ENCODE measurements at places on chromosomes 4 and X.
A peak's percentile ranks its signal among the peaks of the same experiment; 100 is the strongest.

- no peaks in the 10 kb centered on the region for H3K36me3 ChIP-seq
- peaks cover under 1% of the 10 kb centered on the region for H3K4me1 ChIP-seq
- DNase-seq = no peak
- H3K4me3 ChIP-seq = no peak overlapping the region
Observed at GRCh38 chr4:88743696-88744095, 46.1 kb upstream of the NAP1L5 start.

DNA sequence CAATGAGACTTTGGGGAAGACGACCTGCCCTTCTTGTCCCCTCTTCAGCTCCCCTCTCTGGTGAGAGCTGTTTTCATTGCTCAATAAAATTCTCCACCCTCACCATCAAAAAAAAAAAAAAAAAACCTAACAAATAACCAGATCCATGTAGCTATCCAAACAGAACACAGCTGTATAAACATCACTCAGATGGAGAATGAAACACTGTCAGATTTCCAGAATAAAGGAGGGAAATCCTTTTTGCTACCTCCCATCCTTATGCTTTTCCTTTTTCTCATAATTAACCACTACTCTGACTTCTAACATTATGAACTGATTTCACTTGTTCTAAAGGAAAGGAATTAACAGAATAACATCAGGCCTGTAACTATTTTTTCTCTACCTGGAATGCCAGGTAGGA, 155.6 kb downstream of the PPP4R3C start:
- H3K36me3 ChIP-seq = no peaks in the 10 kb centered on the region
- H3K27ac ChIP-seq = no peak overlapping the region

GRCh38 chr4:184250795-184251669, 33.4 kb upstream of the ENPP6 start:
- H3K27me3 ChIP-seq = no peaks in the 10 kb centered on the region
- peaks cover 3% of the 10 kb centered on the region for H3K36me3 ChIP-seq
- H3K4me3 ChIP-seq = no peak overlapping the region
- peak overlapping the region; percentile 70 for H3K27ac ChIP-seq
- H3K4me1 ChIP-seq = peaks cover 10% of the 10 kb centered on the region

- H3K27me3 ChIP-seq = no peaks in the 10 kb centered on the region
- no peak for DNase-seq
- peaks cover 22% of the 10 kb centered on the region for H3K36me3 ChIP-seq
- H3K27ac ChIP-seq = no peak overlapping the region
Observed at GRCh38 chr4:39464886-39465501, 6.1 kb downstream of the LIAS start.

DNA sequence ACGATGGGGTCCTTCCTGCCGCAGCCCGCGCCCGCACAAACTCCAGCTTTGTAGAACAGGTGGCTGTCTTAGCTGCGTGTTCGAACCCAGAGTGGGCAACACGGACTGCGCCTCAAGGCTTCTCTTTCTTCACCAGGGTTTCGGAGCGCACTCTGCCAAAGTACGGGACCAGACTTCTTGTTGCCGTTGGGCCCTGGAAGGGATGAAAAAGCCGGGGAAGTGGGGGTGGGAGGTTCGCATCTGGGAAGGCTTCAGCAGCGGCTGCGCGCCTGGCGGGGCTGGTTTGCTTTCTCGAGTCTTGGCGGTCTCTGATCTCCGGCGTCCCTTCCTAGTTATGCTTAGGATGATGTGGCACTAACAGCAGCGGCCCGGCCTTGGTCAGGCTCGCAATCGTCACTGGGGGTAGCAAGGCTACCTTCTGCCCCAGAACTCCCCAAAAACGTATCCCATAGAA, 673 bp downstream of the PARM1 start:
- H3K4me3 ChIP-seq = peak overlapping the region; percentile 86
- H3K4me1 ChIP-seq = peaks cover 27% of the 10 kb centered on the region
- peaks cover 48% of the 10 kb centered on the region for H3K27me3 ChIP-seq
- H3K36me3 ChIP-seq = no peaks in the 10 kb centered on the region

- peak overlapping the region; percentile 54 for H3K4me3 ChIP-seq
- peak overlapping the region; percentile 71 for H3K27ac ChIP-seq
- peak; percentile 4 for DNase-seq
- H3K4me1 ChIP-seq = peaks cover 9% of the 10 kb centered on the region
- no peaks in the 10 kb centered on the region for H3K36me3 ChIP-seq
Observed at GRCh38 chr4:176052744-176053143, 12.9 kb upstream of the WDR17 start.

- H3K27me3 ChIP-seq = no peaks in the 10 kb centered on the region
- DNase-seq = no peak
- H3K4me3 ChIP-seq = no peak overlapping the region
- H3K36me3 ChIP-seq = no peaks in the 10 kb centered on the region
- no peak overlapping the region for H3K27ac ChIP-seq
Observed at GRCh38 chrX:97328853-97329390, 445.2 kb downstream of the RPA4 start.

GRCh38 chr4:114200026-114200425, 220.6 kb upstream of the ARSJ start:
- no peaks in the 10 kb centered on the region for H3K4me1 ChIP-seq
- no peaks in the 10 kb centered on the region for H3K36me3 ChIP-seq
- no peak overlapping the region for H3K4me3 ChIP-seq
- no peak overlapping the region for H3K27ac ChIP-seq
- peaks cover 7% of the 10 kb centered on the region for H3K27me3 ChIP-seq

- DNase-seq = no peak
- H3K27me3 ChIP-seq = no peaks in the 10 kb centered on the region
- peaks cover 4% of the 10 kb centered on the region for H3K4me1 ChIP-seq
- no peaks in the 10 kb centered on the region for H3K36me3 ChIP-seq
Observed at GRCh38 chr4:40446839-40447238, 111.7 kb downstream of the CHRNA9 start.

GRCh38 chr4:155510771-155511170, 134.0 kb upstream of the MAP9 start:
- H3K4me1 ChIP-seq = no peaks in the 10 kb centered on the region
- DNase-seq = no peak
- no peaks in the 10 kb centered on the region for H3K36me3 ChIP-seq
- no peak overlapping the region for H3K4me3 ChIP-seq

DNA sequence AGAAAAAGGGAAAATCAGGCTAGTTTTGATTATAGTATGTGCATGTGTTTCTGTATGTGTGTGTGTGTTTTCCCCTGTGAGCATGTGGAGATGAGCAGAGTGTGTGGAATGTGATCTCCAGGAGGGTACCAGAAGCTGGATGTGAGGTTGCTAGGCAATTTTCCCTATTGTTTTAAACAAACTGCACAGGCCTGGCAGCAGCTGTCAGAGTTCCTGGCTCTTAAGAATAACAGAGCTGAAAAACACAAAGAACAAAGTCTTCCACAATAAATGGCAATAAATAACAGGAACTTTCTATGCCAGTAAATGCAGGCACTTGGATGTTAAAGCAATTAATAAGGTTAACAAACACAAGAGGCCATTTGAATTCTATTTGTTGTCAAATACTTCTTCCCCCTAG, 344.6 kb upstream of the CTSO start:
- no peaks in the 10 kb centered on the region for H3K4me1 ChIP-seq
- H3K4me3 ChIP-seq = no peak overlapping the region
- no peaks in the 10 kb centered on the region for H3K27me3 ChIP-seq
- no peak overlapping the region for H3K27ac ChIP-seq
- H3K36me3 ChIP-seq = no peaks in the 10 kb centered on the region

DNA sequence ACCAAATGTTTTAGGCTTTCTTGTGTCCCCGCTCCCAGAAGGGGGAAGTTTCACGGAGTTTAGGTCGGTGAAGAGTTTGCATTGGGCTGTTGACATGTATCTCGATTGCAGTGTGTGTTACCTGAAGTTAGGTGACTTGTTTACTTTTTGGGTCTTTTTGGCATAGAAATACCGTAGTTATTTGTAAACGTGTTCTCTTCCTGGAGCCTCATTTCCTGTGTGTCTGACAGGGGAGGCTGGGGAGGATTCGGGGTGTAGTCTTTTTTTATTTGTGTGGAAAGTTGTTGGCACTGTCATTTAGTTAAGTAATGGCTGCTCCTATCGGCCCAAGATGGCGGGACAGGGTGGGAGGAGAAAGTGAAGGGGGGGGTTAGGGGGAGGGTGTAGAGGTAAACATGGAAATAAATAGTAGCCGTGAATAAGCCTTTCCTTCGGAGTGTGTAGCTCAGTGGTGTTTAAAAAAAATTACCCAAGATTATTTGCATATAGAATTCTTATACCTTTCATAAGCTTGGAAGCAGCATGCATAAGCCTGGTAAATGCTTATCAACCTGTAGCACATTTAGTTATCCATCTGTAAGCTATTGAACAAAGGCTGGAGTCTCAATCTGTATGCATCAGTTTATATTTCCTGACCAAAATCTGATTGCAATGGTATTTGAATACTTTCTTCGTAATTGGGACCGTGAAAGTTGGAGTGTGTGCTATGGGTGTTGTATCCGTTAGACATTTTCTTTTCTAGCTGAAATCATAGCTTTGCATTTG, 1.6 kb downstream of the KDM6A start:
- H3K36me3 ChIP-seq = no peaks in the 10 kb centered on the region
- H3K4me3 ChIP-seq = peak overlapping the region; percentile 90
- H3K27me3 ChIP-seq = no peaks in the 10 kb centered on the region
- DNase-seq = no peak
- peak overlapping the region; percentile 96 for H3K27ac ChIP-seq
- H3K4me1 ChIP-seq = no peaks in the 10 kb centered on the region

DNA sequence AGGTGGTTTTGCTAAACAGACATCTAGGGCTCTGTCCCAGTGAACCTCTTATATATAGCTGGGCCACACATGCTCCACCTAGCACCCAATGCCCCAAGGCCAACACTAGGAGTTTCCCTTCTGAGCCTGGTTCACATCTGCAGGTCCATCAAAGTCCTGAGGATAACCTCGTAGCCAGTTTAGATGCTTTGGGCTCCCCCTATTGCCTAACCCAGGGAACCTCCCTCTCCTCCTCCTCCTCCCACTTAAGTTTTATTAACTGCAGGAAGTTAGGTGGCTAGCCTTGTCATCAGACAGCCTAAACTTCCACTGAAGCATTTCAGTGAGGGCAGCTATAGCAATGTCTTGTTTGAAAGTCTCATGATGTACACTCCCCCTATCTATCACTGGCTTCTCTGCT, 88.0 kb downstream of the GUCY2F start:
- H3K27ac ChIP-seq = no peak overlapping the region
- H3K36me3 ChIP-seq = no peaks in the 10 kb centered on the region
- no peaks in the 10 kb centered on the region for H3K4me1 ChIP-seq

DNA sequence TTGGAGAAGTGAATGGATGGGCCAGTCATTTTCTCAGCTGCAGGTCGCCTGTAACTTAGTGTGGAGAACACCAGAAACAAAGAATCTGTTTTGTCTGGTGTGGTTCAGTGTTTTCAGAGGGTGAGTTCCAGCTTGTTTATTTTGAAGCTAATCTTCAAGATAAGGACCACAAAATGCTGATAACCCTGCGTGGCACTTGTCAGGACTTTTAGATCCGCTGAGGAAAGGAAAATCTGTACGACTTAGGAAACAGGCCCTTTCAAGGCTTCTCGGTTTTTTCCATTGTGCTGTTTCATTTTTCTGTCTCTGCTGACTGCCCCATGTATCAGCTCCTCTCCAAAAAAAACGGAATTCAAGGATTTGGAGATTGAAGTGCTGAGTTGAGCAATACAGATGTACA, 8.7 kb upstream of the ANAPC4 start:
- H3K4me3 ChIP-seq = no peak overlapping the region
- H3K27me3 ChIP-seq = no peaks in the 10 kb centered on the region
- no peaks in the 10 kb centered on the region for H3K4me1 ChIP-seq
- no peak overlapping the region for H3K27ac ChIP-seq

DNA sequence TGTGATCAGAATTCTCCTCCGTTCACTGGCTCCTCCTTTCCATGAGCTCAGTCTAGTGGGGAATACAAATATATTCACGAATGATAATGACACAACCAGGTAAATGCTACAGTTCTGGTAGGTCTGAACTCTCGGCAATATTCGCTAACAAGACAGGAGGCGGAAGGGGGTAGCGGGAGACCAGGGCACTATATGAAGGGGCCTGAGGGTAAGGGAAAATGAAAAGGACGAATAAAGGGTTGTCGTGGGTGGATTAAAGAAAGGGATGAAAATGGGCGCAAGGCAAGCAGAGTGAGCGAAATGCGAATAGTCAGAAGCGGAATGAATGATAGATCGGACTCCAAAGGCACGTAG, 743 bp downstream of the NKAP start:
- peaks cover 5% of the 10 kb centered on the region for H3K36me3 ChIP-seq
- no peaks in the 10 kb centered on the region for H3K27me3 ChIP-seq
- peak overlapping the region; percentile 92 for H3K4me3 ChIP-seq
- no peak for DNase-seq
- peak overlapping the region; percentile 92 for H3K27ac ChIP-seq

DNA sequence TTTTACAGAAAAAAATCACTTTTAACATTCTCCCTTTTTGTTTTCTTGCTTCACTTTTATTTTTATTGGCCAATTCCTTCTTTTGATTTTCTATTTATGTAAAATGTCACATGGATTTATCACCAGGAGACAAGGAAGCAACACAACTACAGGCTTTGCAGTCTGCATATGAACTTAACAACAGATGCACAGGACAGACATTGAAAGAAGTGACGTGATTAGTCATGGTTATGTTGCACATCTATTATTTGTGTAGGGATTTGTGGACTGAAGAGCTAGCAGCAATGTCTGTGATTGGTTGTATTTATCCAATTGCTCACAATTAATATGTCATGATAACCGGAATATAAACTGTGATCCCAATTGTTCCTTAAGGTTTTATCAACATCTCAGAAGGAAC, 147.8 kb upstream of the KLF3 start:
- H3K27me3 ChIP-seq = peaks cover 14% of the 10 kb centered on the region
- H3K4me3 ChIP-seq = no peak overlapping the region
- H3K27ac ChIP-seq = no peak overlapping the region
- H3K4me1 ChIP-seq = peaks cover 8% of the 10 kb centered on the region
- DNase-seq = no peak

- DNase-seq = no peak
- H3K27me3 ChIP-seq = no peaks in the 10 kb centered on the region
- no peaks in the 10 kb centered on the region for H3K36me3 ChIP-seq
- H3K4me3 ChIP-seq = no peak overlapping the region
- H3K4me1 ChIP-seq = no peaks in the 10 kb centered on the region
Observed at GRCh38 chrX:117522725-117523700, 593.6 kb downstream of the KLHL13 start.

- no peak for DNase-seq
- H3K4me1 ChIP-seq = no peaks in the 10 kb centered on the region
- H3K27me3 ChIP-seq = no peaks in the 10 kb centered on the region
Observed at GRCh38 chr4:141814499-141814898, 178.1 kb downstream of the IL15 start.

GRCh38 chr4:154877110-154877760, 96.2 kb downstream of the RBM46 start:
- no peak for DNase-seq
- H3K4me1 ChIP-seq = no peaks in the 10 kb centered on the region
- H3K36me3 ChIP-seq = peaks cover 3% of the 10 kb centered on the region
- no peak overlapping the region for H3K27ac ChIP-seq
- no peak overlapping the region for H3K4me3 ChIP-seq
